ENCODE measurements at places on chromosomes 2 and 18.

DNA sequence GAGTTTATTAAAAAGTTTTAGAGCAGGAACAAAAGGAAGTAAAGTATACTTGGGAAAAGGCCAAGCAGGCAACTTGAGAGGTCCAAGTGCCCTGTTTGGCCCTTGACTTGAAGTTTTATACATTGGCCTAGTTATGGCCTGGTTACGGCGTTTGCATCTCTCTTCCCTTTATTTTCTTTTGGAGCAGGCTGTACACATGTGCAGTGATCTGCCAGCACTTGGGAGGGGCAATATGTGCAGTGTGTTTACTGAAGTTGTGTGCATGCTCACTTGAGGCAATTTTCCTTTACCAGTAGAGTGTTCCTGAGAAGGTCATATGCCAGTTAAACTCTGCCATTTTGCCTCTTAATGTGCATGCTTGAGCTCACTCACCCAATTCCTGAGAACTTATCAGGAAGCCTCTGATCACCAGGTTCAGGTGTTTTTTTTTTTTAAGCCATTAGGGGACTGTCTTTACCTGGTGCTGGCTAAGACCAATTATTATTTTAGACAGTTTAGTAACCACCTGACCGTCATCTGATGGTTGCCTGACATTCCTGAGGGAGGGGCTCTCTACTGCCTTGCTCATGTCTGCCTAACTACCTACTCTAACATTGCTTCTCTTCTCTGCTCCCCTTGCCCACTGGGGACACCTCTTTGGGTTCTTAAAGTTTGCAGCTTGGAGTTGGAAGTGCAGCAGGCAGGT lies 48.0 kb downstream of the SCN2A start:
- DNase-seq, result no peak

DNA sequence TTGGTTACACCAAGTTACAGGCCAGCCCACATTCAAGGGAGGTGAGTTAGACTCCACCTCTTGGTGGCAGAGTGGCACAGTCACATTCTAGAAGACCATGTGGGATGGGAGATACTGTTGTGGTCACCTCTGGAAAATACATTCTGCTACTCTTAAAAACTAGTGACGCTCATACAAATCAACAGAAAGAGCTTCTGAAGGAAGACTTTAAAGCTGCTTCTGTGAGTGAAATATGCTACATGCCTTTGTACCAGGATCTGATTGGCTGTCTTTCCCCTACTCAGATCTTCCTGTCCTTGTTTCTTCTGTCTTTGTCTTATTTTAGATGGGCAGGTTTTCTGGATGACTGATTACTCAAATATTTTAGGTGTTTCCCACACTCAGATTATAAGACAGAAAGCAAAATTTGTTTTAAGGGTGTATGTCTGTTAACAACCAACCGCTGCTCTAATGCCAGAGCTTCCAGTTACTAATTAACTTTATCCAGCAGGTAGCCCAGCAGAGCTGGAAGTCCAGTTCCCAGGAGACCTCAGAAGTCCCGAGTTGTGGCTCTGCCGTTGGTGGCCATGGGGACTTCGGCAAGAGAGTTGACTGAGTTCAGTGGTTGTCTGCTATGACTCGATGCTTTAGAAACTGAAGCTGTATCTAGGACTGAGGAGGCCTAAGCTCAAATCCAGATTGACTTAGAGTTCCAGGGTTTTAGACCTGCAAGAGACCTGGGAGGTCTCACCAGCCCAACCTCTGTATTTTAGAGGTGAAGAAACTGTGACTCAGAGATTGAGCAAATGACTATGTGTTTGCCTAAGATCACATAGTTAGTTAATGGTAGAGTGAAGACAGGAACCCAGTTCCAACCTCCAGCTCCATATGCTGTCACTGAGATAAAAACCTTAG lies 7.4 kb downstream of the IL1R2 start:
- DNase-seq, result no peak

- no peak for DNase-seq
Observed at GRCh38 chr18:75227535-75228296, 17.1 kb downstream of the TSHZ1 start.

DNA sequence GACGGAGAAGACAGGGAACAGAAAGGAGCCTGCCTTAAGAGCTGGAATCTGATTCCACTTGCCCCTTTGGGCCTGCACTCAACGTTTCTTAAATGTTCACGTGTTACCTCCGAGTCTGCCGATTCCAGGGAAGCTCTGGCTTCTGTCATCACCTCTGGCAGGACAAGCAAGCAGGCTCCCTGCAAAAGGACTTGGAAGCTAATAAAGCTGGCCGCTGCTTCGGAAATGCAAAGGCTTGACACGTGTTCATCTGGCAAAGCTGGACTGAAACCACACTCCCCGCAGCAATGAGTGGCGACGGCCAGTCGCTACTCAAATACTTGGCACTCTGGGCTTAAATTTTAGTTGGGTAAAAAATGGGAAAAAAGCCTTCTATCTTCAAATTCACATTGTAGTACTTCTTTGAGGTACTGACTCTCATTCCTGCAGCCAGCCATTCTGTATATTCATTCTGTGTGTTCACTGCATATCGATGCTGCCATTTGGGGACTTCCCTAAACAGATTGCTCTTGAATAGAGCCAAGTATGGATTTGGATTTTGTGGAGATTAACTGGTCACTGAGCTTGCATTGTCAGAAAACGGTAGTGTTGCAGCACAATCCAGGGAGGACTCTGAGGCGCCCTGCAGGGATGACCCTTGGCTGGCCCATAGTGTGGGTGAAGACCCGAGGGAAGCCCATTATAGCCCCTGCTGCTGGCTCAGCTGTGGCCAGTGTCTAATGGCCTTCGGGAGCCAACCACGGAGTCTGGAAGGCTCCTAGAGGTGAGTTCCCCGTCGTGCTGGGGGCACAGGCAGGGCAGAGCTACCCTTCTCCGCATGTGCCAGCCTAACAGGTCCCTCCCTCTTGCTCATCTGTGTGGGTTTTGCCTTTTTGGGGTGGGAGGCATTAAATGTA lies 231.5 kb downstream of the PRKCE start:
- peak; percentile 63 for DNase-seq

GRCh38 chr2:144747571-144747970 lies 227.7 kb upstream of the ZEB2 start:
- no peak for DNase-seq

DNA sequence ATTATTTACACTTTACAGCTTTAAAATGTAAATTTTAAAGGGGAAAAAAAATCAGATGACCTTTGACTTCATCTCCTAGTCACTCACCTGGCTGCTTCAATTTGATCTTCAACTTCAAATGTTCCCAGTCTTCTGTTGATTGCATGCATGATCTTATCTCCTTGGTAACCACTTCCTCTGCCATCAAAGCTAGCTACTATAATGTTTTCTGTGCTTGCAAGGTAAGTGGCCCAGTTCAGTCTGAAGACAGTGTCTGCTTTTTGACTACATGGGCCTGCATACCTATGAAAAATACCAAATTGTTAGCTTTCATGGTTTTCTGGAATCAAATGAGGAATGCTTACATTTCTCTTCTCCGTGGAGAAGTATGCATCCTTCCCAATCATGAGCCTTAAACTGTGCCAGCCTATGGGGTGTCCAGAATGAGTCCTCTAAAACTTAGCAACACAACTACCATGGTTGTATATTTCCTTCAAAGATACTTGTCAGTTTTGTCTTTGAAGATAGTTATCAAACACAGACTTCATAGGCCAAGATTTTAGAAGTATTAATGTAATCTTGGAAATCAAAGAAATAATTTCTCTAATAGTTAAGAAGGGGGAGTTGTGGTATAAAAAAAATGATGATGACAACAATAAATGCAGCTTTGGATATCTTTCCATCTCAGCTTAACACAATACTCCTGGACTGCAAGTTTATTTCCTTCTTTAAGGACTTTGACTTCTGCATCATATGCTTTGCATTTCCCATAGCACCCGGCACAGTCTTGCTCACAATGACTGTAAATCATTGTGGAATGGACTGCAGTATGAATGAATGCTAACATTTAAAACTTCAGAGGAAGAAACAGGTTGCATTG lies 62.1 kb downstream of the DPP4 start:
- no peak for DNase-seq

DNA sequence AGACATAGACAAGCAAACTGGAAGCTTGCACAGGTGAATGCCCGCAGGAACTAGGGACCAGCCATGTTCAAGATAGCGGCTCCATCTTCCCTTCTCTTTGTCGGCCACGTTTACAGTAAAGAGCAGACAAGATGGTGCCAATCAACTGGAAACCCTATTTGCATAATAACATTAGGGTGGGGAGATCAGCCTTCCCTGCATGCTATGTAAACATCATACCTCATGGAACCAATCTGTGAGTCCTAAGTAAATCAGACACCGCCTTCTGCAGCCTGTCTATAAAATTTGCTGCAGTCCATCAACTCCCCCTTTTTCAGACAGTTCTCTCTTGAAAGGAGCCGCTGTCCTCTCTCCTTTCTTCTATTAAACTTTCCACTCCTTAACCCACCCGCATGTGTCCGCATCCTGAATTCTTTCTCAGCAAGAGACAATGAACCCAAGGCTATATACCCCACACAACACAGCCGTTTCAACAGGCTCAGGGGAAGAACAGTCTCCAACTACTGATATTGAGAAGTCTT lies 384.4 kb downstream of the EIPR1 start:
- no peak for DNase-seq

DNA sequence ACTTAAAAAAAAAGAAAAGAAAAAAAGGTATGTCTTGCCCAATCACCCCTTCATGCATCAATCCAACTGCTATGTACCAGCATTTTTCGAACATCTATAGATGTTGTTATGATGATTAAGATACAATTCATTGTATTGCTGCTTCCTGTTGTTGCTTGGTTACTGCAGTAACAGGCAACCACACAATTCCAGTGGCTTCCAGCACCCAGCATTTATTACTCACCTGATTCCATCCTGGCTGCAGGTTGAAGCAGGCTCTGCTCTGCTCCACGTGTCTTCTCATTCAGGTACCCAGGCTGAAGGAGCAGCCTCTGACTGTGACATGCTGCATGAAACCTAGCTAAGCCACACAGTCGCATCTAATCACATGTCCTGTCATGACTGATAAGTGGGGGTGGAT lies 196.9 kb downstream of the INO80D start:
- DNase-seq, result no peak

DNA sequence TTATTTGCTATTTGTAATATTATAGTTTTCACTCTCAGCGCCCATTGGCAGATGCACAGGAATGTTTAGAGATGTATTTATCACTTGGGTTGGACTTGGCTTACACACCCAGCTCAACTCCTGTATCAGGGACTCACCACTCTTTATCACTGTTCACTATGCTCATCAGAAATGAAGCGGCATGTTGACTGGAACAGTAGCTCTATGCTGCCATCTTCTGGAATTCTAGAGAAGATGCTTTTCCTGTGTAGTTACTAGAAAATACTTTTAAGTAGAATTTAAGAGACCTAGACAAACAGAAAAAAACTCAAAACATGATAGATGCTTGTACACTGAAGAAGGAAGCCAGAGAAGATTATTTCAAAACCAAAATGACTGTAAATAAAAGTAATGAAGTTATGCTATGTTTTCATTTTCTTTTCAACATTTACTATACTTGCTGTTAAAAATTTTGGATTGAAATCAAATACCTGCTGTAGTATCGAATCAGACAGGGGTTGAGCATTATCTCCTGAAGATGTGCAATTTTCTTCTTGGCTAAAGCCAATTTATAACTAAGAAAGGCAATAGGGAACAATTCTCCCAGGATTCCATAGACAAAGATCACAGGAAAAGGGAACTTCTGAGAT lies 47.4 kb upstream of the NXPH2 start:
- DNase-seq, result peak; percentile 58

Data from AG08395 (cell line).